NCI-H2081 treated with DMSO at 0.1 percent for 48 hours (cell line): ENCODE measurements at places on chromosomes 12 and 14.

DNA sequence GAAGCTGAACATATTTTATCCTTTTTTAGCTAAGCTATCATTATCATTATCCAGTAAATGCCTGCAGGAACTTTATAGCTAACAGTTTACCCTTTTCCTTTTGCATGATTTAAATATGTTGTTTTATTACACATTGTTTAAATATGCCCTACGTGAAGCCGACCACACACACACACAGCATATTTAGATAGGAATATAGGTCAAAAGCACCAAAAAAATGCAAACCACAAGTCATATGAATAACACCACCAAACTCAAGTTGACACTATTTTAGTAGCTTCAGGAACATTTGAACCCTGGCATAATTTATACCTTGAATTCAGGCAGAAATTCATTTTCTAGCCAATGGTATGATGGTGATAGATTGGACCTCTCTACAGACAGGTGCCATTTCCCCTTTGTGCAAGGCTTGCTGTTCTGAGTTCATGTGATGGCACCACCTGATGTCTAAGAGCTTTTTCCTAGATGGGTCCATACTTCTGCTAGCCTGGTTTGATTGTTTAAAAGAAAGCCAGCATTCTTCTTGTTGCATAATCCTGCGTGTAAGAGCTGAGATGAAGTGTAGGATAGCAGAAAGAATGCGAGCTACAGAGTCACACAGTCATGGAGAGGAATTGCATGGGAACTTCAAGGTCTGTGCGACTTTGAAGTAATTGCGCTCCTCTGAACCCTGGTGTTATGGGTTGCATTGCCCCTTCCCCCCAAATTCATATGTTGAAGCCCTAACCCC lies 454.8 kb upstream of the SOX5 start:
- no peak for DNase-seq

- no peak for DNase-seq
These were observed 361.5 kb downstream of the EGLN3 start for GRCh38 chr14:33589334-33589733.

DNA sequence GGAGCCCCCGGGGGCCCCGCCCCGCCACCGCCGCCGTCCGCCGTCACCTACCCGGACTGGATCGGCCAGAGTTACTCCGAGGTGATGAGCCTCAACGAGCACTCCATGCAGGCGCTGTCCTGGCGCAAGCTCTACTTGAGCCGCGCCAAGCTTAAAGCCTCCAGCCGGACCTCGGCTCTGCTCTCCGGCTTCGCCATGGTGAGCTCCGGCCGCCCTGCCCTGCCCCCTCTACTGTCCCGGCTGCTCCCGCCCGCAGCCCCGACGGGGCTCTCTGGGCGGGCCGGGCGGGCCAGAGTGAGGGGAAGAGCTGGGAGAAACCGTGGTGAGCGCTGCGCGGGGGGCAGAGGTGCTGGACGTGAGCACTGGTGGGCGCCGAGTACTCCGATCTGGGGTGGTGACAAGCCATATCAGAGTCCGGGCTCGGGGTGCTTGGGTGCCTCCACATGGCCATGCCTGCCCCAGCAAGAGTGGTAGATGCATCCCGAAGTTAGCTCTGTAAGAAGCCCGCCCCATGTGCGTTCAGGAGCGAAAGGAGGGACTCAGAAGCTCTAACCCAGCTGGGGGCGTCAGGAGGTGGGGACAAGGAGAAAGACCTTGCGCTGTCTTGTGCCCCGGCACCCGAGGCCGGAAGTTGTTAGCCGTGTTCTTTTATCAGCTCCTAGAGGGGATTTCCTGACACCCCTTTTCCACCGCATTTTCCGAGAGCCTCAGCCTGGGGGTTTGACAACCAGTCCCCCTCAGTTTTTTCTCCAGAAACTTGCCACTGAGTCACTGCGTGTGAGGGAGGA lies 717 bp downstream of the ORAI1 start:
- no peak for DNase-seq

DNA sequence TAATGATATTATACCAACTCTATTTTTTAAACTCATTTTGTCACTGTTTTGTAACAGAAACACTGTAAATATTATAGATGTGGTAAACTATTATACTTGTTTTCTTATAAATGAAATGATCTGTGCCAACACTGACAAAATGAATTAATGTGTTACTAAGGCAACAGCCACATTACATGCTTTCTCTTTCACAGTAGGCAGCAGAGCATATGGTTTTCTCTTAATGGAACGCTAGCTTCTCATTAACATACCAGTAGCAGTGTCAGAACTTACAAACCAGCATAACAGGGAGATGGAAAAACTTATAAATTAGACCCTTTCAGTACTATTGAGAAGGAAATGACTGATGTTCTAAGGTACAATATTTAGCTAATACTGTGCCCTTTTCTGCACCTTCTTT lies 398.8 kb downstream of the PRKD1 start:
- peak; percentile 70 for DNase-seq

DNA sequence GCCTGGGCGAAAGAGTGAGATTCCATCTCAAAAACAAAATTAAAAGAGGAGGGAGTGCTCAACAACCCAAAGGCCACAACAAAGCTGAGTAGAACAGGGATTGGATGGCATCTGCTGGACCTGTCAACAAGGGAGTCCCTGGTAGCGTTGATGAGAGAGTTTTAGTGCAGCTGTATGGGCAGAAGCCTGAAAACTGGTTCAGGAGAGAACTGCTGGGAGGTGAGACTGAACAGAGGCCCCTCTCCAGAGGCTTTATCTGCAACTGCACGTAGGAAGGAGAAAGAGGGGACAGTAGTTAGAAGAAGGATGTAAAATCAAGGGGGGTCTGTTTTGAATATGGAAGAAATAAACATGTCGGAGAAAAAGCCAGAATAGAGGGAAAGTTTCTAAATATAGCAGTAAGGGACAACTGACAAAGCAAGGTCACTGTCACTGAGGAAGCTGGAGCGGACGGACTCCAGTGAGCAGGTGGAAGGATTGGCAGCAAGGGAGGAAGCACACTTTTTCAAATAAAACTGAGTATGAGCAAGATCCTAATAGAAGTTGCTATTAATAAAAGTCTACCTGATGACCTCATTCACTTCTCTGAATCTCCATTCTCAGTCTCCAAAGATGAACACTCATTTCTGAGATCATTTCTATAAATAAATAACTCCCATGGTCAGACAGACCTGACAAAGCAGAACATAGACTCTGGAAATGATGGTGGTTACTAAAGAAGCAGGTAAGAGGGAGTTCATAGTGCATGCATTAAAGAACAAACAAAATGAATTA lies 11.8 kb upstream of the ATF1 start:
- DNase-seq: no peak
